Epithelial cell of proximal tubule (primary cell): ENCODE measurements at places on chromosomes 11 and 22.

DNA sequence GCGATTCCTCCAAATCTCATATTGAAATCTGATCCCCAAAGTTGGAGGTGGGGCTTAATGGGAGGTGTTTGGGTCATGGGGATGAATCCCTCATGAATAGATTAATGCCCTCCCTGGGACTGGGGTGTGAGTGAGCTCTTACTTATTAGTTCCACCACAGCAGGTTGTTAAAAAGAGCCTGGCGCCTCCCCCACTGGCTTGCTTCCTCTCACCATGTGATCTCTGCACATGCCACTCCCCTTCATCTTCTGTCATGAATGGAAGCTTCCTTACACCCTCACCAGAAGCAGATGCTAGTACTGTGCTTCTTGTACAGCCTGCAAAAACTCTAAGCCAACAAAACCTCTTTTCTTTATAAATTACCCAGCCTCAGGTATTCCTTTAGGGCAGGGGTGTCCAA is 8.8 kb downstream of the RRAS2 start:
- no peak for DNase-seq

- DNase-seq, result no peak
These were observed 3.9 kb upstream of the ABCG4 start for GRCh38 chr11:119144825-119145486.

DNA sequence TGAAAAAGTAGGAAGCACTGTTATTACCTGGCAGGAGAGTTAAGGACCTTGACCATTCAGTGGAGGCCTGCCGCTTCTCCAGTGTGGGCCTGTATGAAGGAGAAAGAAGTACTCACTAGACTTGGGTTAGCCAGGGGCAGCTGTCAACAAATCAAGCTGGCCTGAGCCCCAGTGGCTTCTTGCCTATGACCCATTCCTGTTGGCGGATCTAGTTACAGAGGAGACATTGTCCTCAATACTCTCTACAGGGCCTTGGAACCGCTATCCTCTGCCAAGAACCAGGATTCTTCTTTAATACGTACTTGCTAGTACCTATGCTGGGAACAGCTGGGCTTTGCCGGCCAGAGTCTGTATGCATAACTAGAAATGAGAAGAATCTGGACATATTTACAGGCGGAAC is 68.1 kb downstream of the ALX4 start:
- DNase-seq, result no peak

GRCh38 chr11:93133488-93134109 is 64.2 kb downstream of the SLC36A4 start:
- no peak for DNase-seq

DNA sequence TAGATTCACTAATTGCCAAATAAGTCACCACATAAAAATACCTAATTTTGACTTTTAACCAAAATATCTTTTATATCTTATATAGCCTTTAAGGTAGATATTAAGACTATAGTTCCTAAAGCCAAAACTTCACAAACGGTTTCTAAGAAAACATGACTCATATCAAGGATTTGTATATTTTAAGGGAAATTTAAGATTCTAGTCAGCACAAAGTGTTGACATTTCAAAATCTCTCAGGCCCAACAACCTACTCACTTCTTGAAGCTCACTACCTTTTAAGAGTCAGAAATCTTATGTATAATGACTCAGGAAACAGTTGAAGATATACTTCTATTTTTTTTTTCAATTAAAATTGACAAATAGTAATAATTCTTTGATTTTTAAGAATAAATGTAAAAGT is 221.9 kb downstream of the SBF2 start:
- DNase-seq, result no peak

GRCh38 chr11:83174008-83174407 is 17.1 kb downstream of the PCF11 start:
- no peak for DNase-seq

- no peak for DNase-seq
These were observed 630 bp downstream of the CD5 start for GRCh38 chr11:61102667-61103571.

DNA sequence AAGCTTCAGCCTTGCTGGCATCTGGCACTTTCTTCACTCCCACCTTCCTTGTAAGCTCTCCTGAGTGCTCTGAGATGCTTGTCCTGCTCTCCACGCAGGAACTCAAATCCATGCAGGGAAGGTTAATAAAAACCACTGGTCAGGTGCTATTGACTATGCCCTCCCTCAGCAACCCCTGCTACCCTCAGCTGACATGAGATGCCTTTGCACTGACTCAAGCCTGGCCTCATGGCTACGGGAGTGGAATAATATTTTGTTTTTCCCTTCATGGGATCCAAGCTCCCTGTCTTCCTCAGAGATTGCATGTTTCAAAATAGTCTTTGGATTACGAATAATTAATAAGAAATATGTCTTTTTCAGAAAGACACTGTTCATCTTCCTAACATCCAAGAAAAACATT is 31.7 kb upstream of the ABCC8 start:
- peak; percentile 56 for DNase-seq

GRCh38 chr11:111384494-111384893 is 5.4 kb upstream of the POU2AF1 start:
- no peak for DNase-seq

GRCh38 chr22:24496661-24497060 is 1.5 kb downstream of the UPB1 start:
- no peak for DNase-seq

- DNase-seq, result peak; percentile 13
These were observed 59.8 kb downstream of the TMEM135 start for GRCh38 chr11:87097582-87097981.

GRCh38 chr11:86931548-86932258 is 23.5 kb downstream of the FZD4 start:
- DNase-seq, result no peak

DNA sequence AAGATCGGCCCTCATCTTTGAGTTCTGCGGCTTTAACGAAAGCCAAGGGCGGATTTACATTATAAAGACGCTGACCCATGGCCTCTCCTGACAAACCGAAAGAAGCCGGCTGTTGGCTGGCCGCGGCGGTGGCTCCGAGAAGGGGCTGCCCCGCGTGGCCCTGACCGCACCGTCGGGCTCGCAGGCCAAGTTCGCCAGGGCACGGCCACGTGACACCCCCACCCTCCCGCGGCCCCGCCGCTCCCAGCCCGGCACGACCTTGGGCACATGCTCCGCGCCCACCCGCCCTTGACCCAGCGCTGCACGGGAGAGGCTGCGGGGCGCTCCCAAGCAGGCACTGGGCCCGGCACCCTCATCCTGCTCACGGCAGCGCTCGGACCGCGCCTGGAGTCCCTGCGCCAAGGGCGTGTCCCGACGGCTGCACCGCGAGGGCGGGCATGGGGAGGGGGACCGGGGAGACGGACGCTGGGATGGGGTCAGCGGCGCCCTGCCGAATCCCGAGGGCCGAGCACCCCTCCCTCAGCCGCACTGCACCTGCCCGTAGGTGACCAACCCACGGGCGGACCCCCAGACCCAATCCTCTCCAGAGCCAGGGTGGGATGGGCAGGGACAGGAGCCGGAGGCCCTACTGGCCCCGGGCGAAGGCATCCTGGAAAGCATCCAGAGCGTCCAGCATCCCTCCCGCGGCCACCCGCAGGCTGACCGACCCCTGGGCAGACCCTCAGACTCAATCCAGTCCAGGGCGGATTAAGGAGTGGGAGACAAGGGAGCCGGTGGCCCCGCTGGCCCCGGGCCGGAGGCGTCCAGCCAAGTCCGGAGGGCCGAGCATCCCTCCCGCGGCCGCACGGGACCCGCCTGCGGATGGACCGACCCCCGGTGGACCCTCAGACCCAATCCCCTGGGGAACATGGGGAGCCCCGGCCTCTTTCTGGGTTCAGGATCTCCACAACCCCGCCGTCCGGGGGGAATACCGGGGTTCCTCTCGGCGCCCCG is 759 bp downstream of the CPT1A start:
- no peak for DNase-seq

GRCh38 chr22:42281284-42281683 is 10.8 kb upstream of the TCF20 start:
- no peak for DNase-seq

GRCh38 chr11:35035894-35036408 is 103.0 kb upstream of the CD44 start:
- peak; percentile 77 for DNase-seq

GRCh38 chr22:25572708-25573171 is 8.3 kb downstream of the GRK3 start:
- DNase-seq, result no peak

DNA sequence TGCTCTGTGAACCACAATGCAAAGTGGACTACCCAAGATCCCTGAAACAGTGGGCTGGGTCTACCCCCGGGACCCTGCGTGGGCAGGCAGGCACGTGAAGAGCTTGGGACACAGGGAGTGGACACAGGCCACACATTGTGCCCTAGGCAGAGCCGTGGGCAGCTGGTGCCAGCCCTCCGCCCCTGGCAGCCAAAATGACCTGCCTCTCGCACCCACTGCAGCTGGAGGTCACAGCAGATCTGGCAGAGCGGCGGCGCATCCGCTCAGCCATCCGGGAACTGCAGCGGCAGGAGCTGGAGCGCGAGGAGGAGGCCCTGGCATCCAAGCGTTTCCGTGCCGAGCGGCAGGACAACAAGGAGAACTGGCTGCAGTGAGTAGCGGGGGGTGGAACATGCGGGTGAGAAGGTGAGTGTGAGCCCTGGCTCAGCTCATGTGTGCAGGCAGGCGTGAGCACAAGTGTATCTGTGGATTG is 6.7 kb downstream of the SMTN start:
- DNase-seq, result no peak

DNA sequence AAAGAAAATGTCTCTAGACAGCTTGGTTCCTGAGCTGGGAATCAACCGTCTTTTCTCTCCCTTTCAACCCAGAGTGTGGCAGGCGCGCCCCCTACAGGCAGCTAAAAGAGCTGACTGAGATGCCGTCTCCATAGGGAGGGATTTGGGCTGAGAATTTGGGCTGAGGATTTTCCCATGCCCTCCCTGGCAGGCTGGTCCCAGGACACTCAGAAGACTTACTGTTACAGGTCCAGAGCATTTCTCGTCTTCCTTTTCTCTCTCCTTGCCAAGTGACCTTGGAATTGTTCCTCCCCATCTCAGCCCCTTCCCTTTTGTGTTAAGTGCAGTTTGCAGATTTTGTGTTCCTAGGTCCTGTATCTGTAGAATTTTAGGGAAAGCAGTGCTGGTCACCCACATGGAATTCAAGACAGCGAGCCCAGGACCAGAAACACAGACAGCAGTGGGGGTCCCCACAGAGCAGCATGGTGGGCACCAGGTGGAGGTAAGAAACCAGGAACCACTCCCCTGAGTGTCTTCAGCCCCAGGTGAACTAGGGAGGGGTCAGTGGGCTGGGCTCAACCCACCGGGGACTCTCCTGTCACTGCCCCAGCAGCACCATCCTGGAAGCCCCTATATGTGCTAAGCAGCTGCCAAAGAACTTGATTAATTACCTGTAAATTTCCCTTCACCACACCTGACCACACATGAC is 9.9 kb upstream of the IGLL5 start:
- no peak for DNase-seq
